ENCODE measurements at places on chromosomes 3 and 15.

GRCh38 chr15:74158855-74159650 is 14.5 kb upstream of the ISLR start:
- DNase-seq, result no peak

DNA sequence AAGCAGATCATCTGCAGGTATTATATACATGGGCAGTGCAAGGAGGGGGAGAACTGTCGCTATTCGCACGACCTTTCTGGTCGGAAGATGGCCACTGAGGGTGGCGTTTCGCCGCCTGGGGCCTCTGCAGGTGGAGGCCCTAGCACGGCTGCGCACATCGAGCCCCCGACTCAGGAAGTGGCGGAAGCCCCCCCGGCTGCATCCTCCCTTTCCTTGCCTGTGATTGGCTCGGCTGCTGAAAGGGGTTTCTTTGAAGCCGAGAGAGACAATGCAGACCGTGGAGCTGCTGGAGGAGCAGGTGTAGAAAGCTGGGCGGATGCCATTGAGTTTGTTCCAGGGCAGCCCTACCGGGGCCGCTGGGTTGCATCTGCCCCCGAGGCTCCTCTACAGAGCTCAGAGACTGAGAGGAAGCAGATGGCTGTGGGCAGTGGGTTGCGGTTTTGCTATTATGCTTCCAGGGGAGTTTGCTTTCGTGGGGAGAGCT is 639 bp downstream of the MKRN3 start:
- no peak for DNase-seq

- no peak for DNase-seq
Observed at GRCh38 chr3:156416846-156417558, 137.9 kb downstream of the SSR3 start.

DNA sequence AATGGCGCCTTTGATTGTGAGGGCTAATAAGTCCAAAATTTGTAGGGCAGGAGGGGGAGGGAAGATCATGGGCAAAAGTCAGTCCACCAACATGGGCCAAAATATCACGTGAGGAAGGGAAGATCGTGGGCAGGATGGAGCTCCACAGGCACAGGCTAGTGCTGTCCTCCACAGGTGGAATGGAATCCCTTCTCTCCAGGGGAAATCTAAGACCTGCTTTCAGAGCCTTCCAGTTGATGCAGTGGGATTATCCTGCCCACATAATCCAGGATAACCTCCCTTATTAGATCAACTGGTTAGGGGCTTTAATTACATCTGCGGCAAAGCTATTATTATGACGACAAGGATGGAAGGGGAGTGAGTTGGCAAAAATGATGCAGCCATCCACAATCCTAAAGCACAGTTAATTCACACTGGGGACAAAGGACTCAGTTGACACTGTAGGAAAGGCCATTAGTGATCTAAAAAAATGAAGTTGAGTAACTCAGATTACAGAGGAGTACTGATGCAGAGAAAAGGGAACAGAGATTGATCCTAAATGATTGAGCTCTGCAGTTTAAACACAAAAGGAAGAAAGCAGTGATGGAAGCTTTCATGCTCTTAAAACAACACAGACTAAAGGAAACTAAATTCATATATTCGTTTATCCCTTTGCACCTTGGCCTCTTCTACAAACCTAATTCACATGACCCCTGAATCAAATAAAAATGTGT is 159.8 kb downstream of the AKAP13 start:
- no peak for DNase-seq

- DNase-seq, result no peak
Observed at GRCh38 chr3:152706991-152707713, 127.8 kb upstream of the P2RY1 start.

DNA sequence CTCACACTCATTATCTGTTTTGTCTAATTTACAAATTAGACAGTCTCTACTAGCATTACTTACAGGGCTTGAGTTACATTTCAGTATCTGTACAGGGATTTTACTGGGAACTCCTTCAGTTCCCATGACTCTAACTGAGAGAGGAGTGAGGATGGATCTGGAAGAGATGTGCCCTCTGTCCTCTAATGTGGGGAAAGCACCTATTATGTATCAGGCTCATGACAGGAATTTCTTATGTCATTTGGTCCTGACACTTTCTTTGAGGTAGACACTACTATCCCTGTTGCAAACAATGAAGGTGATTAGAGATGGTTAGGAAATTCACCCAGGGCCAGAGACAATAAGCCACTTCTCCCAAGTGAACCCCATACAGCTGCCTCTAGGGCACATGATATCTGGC is 10.9 kb upstream of the NCKIPSD start:
- DNase-seq, result no peak

GRCh38 chr15:73228128-73228646 is 140.6 kb downstream of the HCN4 start:
- no peak for DNase-seq

DNA sequence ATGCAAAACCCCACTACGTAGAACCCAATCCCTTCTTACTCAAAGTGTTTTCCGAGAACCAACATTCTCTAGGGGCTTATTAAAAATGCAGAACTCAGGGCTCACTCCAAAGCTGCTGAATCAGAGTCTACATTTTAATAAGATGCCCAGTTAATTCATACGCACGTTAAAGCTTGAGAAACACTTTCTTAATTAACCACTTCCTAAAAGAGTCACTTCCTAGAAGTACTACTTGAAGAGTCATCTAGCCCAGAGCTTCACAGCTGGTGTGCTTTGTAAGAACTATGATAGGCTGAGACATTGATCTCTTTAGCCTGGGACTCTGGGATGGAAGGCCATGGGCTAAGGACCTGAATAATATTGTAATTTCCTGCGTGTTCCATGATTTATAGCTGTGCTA is 9.0 kb downstream of the COL6A5 start:
- no peak for DNase-seq

GRCh38 chr3:169923189-169923588 is 11.8 kb downstream of the SAMD7 start:
- no peak for DNase-seq

GRCh38 chr15:51004103-51004551 is 90.6 kb downstream of the TNFAIP8L3 start:
- no peak for DNase-seq

GRCh38 chr15:58340176-58340575 is 91.6 kb upstream of the LIPC start:
- DNase-seq, result peak; percentile 23

DNA sequence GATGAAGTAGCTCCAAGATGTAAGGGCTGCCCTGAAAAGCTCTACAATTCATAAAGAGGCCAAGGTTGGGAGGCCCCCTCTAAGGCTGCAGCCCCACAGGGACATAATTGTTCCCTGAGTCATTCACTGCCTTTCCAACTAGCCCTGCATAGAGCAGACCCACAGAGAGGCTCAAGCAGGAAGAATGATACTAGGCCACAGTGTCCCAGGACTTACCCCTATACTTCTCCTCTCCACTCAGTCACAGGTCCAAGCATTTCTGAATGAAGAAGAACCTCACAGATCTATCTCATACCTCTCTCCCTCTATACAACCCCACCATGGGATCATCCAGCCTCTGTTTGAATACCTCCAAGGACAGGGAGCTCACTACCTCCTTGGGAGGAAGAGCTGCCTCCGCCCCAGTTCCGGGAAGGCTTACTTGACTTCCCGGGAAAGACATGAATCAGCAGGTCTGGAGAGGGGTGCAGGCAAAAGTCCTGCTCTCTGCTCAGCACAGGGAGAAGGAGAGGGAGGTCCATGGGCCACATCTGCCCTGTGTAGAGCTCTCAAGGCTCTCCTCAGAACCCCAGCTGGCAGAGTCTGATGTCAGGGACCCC is 6.9 kb upstream of the SKIC8 start:
- DNase-seq, result peak; percentile 78

DNA sequence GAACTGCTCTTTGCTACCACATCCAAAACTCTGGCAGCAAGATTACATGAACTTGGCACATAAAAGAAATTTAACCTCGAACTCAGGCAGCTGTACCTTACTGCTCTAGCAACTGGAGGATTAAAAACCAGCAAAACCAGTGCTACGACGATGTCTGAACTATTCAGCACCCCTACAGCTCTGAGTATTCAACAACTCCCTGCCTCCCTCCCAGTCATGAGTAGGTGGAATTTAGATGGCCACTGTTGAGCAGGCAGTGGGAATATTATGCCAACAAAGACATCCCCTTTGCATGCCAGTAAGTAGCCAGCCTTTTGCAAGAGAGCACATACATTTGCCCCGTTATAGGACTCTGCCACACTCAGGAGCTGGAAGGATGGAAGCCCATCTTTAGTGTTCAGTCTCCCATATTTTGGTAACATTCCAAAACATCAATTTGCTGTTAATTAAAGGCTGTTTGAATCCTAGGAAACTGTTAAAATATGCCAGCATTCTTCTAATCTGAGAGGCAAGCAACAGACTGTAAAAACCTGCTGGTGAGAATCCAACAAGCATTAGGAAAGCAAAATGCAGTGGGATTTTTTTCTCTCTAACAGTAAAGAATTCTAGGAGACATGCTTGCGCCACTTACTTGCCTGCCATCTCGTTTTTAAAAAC is 85.4 kb downstream of the ZNF385D start:
- DNase-seq, result no peak

GRCh38 chr15:58545307-58546065 is 113.7 kb downstream of the LIPC start:
- peak; percentile 56 for DNase-seq

DNA sequence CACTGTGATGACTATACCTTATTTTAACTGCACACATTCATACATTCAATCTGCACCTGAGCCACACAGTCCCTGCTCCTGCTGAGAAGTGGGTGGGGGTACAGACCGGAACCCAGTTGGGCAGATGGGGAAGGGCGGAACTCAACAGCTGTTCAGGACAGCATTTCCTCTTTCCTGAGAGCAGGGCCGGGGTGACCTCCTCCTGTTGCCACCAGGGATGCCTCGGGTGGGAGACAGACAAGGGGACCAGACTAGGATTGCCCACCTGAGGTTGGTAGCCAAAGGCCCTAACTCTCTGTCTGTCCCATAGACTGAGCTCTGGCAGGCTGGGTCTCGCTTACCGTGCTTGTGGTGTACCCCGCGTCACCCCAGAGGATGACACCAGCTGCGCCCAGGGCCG is 3.9 kb downstream of the HYAL2 start:
- no peak for DNase-seq

DNA sequence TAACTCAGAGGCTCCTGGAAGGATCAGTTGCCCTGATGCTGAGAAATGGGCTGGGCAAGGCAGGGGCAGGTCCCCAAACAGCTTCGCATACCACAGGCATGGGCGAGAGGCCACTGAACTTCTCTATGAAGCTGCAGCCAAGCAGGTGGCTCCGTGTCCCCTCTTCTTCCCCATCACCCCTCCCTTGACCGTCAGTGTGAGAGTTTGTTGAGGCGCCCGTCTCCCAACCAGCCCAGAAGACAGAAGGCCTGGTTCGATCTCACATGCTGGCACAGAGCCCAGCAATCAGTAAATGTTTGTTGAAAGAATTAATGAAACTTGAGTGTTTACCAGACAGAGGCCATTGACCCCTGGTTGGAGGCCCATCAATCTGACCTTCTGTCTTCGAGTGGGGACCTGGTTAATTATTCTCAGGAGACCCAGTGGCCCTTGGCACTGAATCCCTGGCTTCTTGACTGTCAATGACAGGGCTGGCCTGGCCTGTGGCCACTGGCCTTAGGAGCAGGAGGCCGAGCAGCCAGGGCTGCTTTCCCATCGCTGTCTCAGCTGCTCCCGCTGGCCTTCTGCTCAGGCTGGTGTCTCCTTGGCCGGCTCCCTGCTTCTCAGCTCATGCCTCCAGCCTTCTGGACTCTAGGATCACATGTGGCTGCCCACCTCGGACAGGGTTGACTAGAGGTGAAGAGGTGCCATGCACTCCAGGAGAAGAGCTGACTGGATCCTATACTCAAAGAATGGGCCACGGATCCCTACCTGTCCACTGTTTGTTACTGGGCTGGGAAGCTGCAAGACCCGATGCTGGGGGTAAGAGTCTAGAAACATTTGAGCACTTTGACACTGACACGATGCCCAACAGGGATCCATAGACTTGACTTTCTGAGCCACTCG is 113.4 kb downstream of the ASB7 start:
- DNase-seq, result peak; percentile 61

DNA sequence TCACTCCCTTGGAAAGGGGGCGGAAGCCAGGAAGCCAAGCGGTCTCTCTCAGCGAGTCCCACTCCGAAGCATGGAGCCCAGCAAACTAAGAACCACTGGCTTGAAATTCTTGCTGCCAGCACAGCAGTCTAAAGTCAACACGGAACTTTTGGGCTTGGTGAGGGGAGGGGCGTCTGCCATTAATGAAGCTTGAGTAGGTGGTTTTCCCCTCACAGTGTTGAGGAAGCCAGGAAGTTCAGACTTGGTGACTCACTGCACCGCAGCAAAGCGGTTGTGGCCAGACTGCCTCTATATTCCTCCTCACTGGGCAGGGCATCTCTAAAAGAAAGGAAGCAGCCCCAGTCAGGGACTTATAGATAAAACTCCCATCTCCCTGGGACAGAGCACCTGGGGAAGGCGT is 665.4 kb upstream of the CBLB start:
- DNase-seq, result peak; percentile 86

DNA sequence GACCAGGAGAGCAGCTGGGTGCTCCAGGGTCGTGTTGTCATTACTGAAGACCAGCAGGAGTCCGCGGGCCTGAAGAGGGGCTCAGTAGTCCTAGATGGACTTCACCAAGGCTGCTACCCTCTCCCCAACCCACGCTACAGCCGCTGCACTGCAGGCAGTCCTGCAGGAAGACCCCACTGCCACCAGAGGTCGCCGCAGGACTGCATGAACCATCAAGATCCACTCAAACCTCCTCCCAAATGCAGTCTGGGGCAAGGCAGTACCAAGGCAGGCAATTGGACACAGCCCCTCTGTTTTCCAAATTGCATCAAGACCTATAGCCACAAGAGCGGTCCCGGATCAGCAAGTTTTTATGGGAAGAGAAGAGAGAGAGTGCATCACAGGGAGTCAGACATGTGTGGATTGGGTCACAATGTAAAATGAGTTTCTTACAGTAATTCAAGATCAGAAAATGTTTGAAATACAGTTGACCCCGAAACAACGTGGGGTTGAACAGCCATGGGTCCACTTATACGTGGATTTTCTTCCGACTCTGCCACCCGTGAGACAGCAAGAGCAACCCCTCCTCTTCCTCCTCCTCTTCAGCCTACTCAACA is 46.7 kb downstream of the DZIP1L start:
- peak; percentile 44 for DNase-seq

DNA sequence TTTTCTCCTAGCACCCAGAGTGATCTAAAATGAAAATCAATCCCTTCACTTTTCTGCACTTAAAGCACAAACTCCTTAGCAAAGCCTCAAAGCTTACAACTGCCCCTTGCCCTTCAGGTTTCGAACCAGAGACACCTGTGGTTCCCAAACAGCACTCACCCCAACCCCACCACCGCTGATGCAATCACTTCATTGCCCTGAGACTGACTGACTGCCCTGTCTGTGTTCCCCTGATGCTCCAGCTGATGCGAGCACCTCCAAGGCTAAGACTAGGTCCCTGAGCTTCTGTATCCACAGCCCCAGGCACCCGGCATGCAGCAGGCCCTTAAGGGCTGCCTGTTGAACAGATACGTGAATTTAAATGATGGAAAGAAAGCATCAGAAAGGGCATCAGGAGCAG is 127.3 kb downstream of the ZNF621 start:
- no peak for DNase-seq

GRCh38 chr15:98891301-98891700 is 116.3 kb downstream of the PGPEP1L start:
- DNase-seq, result no peak

- no peak for DNase-seq
Observed at GRCh38 chr3:128252083-128252482, 98.8 kb downstream of the EEFSEC start.

- no peak for DNase-seq
Observed at GRCh38 chr15:29570121-29570947, 251.9 kb downstream of the TJP1 start.

- DNase-seq, result no peak
Observed at GRCh38 chr15:90243943-90244639, 5.3 kb upstream of the TTLL13 start.

GRCh38 chr15:85730001-85730820 is 64.5 kb downstream of the KLHL25 start:
- DNase-seq, result peak; percentile 49
